Activated CD4-positive, CD25-positive, alpha-beta regulatory T cell treated with anti-CD3 and anti-CD28 coated beads, Interleukin-2, amount 50 U/mL, for 24 hours (primary cell): ENCODE measurements at places on chromosomes 7 and 10.

- peak; percentile 12 for ATAC-seq
Measured at GRCh38 chr10:124232686-124233545, 139.5 kb upstream of the CHST15 start.

DNA sequence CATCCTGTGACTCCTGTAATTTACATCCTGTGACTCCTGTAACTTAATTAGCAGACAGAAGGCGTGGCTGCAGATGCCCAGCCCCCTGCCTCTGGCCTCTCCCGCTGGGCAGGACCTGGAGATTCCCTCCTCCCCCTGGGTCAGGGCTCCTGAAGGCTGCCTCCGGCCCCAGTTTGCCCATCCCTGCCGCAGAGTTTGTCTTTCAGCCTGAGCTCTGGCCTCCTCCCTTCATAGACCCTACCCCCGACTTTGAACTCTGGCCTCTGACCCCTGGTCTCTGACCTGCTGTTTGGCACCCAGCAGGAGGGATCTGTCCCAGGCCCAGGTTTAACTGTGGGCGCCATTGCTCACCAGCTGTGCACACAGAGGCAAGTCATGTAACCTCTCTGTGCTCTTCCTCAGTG is 45.6 kb downstream of the ELFN1 start:
- ATAC-seq, result no peak

DNA sequence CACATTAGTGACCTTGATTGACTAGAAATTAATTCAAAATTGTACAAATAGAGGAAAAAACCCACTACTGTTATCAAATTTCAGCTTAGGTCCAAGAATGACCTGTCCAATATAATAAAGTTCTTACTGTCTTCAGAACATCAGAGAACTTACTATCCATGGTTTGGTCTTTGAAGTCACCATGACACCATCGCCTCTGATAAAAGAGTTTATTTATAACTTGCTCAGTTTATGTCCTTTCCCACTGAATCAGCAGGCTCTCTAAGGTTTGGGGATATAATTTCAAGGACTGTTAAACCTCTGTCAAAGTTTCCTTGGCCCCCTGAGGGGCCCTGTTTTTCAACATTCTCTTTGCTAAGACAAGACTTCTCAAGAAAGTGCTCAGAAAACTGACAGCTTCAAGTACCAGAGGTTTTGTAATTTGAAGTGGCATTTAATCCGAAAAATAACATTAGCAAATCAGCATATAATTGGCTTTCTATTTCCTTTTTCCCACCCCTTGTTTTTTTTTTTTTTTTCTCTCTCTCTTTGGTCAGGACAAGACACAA is 191.7 kb upstream of the FERD3L start:
- ATAC-seq, result no peak

- ATAC-seq, result no peak
Measured at GRCh38 chr10:21176934-21177480, 279.9 kb upstream of the NEBL start.

GRCh38 chr7:25750744-25751508 is 401.1 kb upstream of the NFE2L3 start:
- no peak for ATAC-seq

GRCh38 chr10:88361494-88361893 is 221.6 kb downstream of the RNLS start:
- no peak for ATAC-seq

DNA sequence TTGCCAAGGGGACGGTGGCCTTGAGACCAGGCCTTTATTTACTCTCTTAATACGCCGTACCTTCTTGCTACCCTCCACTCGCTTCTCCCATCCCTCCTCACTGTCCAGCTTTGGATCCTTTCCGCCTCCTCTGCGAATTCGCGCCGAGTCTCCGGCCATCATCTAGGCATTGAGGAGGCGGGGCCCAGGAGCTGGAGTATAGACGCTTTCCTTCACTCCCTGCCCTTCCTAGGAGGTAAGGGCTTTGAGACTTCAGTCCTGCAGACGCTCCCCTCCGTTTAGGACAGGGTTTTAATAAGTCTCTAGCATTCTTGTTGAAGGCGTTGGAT is 538 bp downstream of the TFAM start:
- peak; percentile 5 for ATAC-seq

DNA sequence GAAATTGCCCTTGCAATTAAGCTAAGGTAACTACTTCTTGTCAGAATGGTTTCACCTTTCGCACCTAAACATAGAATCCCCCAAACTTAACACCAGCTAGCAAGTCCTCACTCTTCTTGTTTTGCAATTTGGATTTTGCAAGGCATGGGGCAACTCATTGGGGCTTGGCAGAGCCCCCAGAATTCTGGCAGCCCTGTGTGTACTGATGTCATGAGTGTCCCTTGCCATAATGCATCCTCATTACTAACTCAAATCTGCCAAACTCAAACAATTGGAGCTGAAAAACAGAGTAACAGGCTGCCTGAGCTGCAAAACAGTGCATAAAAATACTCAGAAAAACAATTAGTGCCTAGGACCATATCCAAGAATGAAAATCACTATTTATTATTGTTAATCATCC is 7.9 kb upstream of the XPNPEP1 start:
- ATAC-seq, result no peak

DNA sequence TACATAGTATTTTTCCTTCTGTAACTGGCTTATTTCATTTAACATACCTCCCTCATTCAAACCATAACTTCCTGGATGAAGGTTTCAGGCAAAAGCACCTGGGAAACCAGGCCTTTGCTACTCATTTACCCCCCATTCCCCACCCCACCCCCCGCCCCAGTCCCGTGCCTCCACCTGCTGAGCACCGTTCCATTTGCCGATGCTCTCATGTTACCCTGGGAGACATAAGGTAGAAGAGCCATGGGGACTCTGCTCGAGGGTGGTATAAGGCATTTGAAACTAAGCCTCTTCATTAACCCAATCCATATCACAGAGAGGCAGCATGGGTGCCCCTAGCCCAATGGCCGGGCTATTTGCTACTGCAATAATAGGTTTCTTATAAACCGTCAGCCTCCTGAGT is 22.2 kb upstream of the MCM10 start:
- no peak for ATAC-seq

DNA sequence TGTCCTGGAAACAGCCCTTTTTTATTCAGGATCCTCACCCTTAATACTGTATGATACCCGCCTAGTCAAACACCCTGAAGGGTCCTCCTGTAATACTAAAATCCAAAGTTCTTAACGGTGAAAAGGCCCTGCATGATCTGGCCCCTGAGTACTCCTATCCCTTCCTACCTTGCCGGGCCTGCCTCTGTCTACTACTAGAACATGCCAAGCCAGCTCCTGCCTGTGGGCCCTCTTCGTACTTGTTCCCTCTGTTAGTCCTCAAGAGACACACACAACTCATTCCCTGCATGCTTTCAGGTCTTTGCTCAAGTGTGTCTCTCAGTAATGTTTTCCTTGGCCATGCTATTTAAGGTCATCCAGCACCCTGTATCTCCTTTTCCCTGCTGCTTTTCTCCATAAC is 5.0 kb upstream of the WAPL start:
- ATAC-seq, result no peak

DNA sequence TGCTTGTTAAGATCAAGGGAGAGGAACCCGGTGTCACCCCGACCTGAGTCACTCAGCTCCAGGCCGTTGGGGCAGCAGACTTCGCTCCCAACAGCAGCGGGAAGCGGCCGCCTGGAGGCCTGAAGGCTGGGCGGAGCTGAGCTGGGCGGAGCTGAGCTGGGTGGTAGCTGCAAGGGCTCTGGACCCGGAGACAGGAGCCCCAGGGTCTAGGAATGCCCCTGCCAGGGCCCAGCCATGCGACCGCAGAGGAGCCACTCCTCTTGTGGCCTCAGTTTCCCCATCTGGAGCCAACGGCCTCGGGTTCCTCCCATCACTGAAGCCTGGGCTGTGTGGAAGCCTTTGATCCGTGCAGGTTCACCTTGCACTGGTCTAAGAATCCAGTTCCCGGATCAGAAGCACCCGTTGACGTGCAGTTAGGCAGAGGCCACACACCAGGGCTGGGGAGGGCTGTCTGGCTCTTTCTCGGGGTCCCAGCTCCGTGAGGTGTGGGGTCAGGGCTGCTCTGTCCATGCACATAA is 21.9 kb upstream of the DPYSL4 start:
- no peak for ATAC-seq

- ATAC-seq, result no peak
Measured at GRCh38 chr10:133526957-133527588, at the start of gene CYP2E1. Gene CYP2E1, plus strand, starts transcription at chr10:133527363. Its CDS starts 33 bp downstream, at chr10:133527396.

GRCh38 chr10:7192831-7193361 is 217.9 kb downstream of the SFMBT2 start:
- ATAC-seq, result peak; percentile 77

DNA sequence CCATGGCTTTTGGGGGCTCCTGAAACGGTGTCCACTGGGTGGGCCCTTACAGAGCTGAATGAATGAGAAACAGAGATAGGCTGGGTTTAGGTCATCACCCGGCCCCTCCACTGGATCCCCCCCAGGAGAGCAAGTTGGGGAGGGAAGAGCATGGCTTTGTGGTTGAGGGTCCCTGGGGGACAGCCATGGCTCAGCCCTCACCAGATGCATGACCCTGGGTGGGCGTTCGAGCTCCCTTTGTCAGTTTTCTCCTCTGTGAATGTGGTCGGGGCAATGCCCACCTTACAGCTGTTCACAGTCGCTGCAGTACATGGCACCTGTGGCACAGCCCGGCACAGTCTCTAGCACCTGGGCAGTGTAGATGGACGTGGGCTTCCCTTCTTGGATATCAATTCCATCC is 40.6 kb upstream of the CXCL12 start:
- no peak for ATAC-seq

- peak; percentile 27 for ATAC-seq
Measured at GRCh38 chr10:93541402-93542357, 24.8 kb upstream of the FFAR4 start.

- ATAC-seq, result no peak
Measured at GRCh38 chr7:115631782-115632181, 398.8 kb downstream of the TFEC start.

GRCh38 chr7:128402356-128402755 is 7.4 kb downstream of the IMPDH1 start:
- ATAC-seq, result no peak

GRCh38 chr7:2796358-2797352 is 47.5 kb downstream of the GNA12 start:
- no peak for ATAC-seq

DNA sequence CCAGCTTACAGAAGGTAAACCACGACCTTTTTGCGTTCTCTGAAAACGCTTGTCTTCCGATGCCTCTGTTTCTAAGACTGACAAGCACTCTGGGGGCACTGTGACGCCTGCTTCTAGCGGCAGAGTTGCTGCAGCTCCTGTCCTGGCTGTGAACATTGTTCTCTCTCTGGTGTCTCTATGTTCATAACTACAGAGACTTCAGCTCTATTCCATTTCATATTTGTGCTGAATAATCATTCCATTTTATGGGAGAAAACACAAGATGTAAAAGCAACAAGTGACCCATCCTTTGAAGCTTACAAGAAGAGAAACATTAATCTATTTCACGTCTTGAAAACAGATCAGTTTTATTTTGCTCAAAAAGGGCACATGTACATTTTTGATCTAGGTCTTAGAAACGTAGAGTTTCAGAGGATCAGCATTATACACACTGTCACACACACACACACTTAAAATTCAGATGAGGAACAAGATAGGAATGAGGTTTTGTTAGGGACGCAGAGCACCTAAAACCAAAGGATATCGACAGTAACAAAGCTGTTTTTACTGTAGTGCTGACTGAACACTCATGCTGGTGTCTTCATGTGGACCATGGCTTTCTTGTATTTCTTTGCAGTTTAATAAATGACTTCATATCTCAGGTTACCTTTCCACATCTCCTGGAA is 3.0 kb downstream of the IKZF1 start:
- peak; percentile 29 for ATAC-seq

DNA sequence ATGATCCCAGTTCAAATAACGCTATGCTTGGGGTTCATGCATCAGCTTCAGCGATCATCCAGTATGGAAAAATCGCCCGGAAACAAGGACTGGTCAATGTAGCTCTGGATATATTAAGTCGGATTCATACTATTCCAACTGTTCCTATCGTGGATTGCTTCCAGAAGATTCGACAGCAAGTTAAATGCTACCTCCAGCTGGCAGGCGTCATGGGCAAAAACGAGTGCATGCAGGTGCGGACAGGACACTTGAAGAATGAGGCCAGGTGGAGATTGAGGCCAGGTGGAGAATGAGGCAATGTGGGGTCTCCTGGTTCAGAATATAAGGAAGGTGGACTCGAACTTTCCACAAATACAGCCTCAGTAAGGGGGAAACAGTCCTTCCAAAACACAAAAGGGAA is 105.8 kb downstream of the TRRAP start:
- ATAC-seq, result no peak

- no peak for ATAC-seq
Measured at GRCh38 chr7:103972779-103973434, 16.6 kb downstream of the RELN start.

DNA sequence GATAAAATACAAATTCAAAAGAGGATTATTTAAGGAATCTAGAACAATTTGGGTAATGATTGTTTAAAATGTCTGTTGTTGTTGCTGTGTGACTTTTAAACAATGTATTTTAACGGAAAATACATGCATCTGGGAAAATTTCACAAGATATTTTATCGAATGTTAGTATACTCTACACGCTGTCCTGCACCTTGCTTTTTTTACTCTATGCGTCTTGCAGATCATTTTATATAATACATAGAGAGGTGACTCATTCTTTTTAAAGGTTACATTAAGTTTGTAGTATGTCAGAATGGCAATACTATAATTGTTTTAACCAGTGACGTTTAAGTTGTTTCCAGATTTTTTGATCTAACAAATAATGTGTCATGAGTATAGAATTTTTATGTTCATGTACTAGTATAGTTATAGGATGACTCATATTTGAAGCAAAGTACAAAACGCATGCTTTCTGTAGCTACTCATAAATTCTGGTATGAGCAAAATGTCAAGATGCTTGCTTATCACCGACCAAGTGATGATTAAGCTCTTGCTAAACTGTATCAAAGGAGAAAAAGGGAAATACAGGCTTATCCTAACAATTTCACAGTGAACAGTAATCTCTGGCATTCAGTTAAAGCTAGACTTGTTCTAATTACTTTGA is 4.9 kb downstream of the DKK1 start:
- ATAC-seq, result no peak

DNA sequence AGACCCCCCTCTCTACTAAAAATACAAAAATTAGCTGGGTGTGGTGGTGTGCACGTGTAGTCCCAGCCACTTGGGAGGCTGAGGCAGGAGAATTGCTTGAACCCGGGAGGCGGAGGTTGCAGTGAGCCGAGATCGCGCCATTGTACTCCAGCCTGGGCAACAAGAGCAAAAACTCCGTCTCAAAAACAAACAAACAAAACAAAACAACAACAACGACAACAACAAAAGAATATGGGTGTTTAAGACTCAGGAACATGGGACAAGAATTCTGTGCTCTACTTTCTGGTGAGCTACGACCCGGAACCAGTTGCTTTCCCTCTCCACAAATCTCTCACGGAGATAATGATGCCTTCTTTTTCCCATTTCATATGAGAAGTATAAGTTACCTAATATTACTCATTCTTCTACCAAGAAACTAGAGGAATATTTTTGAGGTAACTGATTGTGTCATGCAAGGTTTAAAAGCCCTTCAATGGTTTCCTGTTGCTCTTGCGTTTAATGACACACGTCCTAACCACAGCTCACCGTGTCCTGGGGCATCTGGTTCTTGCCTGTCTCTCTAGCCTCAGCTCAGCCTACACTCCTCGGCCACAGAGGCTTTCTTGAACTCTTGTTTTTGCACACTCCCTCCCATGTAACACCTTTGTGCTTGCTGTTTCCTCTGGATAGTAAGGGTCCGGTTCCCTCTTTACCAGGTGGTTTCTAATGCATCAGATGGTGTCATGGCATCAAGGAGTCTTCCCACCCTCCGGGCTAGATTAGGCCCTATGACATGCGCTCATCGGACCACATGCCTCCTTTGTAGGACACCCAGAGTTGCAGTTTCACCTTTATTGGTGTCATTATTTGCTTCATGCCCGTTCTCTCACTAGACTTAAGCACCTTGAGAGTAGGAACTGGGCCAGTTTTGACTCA is 67.5 kb downstream of the PFKFB3 start:
- ATAC-seq, result peak; percentile 82

- no peak for ATAC-seq
Measured at GRCh38 chr10:103479135-103479534, at the start of gene CALHM3. Gene CALHM3, minus strand, starts transcription at chr10:103479240. Its CDS starts 208 bp downstream, at chr10:103479032.
